ENCODE measurements at places on chromosomes 11 and 22.

DNA sequence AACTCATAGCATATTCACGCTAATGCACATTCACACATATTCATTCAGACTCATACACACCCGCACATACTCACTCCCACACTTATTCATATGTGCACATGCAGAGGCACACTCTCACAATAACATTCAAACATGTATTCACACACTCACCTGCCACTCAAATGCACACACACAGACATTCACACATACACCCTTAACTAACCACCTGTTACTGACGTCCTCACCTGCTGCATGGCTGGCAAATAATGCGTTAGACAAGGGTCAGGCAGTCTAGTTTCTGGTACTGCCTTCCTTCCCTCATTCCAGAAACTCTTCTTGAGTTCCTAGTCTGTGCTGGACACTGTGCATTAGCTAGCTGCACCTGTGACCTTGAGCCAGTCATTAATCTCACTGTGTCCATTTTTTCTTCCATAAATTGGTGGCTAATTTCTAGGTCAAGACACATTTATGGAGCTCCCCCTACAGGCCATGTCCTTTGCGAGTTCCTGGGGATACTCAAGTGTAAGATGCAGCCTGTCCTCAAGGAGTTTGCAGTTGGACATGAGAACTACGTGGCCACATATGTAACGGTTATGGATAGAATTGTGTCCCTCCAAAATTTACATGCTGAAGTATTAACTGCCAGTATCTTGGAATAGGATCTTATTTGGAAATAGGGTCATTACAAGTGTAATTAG is 34.5 kb upstream of the SEZ6L start:
- DNase-seq: no peak

DNA sequence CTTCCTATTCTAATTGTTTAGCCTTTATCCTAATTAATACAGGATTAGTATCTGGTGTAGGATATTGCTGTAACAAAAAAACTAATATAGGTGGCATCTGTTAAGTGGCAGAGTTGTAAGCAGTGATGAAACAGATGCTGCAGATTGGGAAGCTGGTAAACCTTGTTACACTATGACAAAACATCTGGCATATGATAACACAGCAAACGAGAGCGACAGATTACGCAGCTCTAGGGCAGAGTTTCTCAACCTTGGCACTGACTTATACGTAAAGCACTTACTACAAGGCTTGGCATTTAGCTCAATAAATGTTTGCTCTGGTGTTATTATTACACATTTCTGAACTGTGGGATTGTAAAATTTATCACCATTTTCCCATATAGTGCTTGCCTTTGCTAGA is 137.0 kb downstream of the ATG16L2 start:
- DNase-seq: no peak

GRCh38 chr11:10301656-10302358 is 3.1 kb upstream of the ADM start:
- no peak for DNase-seq

- DNase-seq: no peak
Measured at GRCh38 chr11:33334627-33335026, 77.4 kb downstream of the HIPK3 start.

DNA sequence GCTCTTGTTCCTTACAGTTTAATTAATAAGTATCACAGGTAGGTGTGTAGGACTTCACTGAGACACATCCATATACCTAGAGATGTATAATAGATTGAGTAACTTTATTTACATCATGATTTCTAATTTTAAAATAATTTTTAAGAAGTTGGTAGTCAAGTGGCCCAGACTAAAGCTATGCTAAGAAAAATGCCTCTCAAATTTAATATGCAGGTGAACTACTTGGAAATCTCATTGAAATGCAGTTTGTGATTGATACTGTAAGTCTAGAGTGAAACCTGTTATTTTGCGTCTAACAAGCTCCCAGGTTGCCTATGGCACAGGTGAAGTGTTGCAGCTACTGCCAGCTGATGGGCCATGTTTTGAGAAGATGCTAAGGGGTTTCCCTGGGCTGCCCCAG is at the start of gene OOSP4B:
OOSP4B (plus strand) TSS at position 301 of the 400 bp plus-strand sequence.
- no peak for DNase-seq

DNA sequence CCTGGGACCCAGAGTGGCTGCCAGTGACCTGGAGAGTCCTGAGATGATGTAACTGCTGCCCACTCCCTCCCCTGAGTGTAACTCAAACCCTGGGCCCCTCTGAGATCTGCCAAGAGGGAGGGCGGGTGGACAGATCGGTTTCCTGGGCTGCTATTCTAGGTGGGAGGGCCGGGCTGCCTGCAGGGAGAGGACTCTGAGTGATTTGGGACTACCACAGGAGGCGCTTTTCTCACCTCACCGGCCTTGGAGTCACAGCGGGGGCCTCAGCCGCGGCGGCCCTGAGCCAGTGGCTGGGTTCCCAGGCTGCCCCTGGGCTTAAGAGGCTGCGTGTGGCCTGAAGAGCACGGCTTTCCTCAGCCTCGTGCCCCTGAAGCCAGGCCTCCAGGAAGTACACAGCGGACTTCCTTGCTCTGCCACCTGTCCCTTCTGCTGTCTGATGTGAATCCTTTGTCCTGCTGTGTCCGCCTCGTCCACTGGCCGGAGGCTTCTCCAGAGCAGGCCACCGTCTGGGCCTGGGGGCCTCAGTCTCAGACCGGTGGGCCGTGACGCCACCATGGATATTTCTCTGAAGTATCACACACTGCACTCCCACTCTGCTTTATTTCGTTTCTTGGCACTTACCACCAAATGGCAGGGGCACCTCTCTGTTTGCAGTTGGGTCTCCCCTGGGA is 11.5 kb downstream of the RELT start:
- no peak for DNase-seq

DNA sequence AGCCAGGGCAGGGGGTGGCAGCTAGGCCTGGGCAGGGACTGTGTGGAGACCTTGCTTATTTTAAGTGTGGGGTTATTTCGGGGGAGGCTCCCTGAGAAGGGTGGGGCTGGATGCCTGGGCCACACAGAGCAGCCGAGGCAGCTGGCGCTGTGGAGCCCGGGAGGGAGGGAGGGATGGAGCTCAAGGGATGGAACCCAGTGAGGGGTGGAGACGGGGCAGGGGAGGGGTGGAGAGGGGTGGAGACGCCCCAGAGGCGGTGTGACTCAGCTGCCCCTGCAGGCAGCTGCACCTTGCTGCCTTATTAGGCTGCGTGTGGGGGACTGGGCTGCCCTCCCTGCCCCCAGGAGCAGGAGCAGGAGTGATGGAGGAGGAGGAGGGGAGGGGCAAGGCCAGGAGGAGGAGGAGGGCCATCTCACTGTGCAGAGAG is 9.8 kb upstream of the TSSC4 start:
- DNase-seq: no peak

DNA sequence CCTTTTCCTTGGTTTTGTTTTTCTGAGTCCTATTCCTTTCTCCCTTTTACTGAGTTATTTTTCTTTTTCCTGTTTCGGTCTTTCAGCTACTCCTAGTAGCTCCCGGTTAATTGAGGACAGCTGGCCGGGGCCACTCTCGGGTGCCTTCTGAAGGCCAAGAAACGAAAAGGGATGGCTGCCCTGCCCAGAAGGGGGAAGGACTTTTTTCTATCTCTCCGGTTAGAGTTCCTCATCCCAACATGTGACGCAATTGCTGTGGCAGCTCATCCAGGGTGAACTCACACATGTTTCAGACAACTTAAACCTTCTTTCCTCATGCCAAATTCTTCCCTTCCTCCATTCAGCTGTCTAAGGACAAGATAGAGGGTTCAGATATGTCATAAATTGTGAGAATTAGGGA is 83.6 kb downstream of the PIWIL4 start:
- no peak for DNase-seq

GRCh38 chr11:132187386-132187785 is 817.0 kb downstream of the NTM start:
- DNase-seq: no peak

DNA sequence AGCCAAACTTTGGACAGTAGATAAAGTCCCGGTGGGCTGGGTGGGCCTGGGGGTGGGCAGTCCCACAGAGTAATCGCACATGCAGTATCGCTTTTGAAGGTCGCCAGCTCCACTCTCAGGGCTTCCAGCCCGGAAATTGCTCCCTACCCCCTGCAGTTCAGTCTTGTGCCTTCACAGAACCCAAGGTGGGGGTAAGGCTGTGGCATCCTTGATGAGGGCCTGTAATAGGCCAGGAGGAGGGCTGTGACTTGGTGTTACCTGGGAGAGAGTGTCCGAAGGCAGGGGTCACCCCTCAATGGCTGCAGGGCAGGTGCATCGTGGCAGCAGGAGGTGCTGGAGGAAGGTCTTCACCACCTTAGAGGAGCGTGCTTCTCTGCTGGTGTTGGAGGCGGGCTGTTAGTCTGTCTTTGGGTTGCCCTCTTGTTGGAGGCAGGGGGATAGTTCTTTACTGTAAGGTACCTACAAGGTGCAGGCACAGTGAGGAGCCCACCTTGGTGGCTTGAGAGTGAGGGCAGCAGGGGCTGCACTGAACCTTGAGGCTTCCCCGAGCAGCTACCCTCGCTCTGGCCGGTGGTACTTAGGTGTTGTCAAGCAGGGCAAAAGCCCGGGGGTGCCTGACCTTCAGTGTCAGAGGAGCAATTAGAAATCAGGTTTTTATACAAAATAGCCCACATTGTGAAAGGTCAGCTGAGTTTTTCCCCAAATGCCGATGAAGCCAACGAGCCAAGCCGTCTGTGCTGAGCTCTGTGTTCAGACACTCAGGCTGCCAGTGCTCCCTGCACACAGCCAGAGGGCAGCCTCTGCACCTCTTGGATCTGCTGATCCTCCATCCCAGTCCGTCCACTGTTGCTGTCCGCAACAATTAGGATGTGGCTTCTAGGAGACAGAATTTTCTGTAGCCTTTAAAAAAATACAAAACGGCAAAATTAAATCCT is 21.9 kb downstream of the SAMM50 start:
- DNase-seq: no peak

DNA sequence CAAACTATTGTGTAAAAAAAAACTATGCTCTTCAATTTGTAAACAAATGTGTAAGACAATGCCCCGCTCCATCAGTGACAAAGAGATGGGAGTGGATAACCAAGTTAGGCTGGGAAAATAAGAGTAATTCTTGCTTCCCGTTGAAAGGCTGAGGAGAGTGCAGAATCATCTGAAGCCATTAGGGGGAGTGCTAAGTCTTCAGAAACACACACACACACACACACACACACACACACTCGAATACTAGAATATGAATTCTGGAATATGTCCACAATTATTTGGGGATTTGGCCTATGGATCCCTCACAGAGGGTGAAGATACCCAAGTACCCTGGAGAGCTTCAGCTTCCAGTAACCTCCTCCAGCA is 27.8 kb upstream of the ROBO3 start:
- no peak for DNase-seq

DNA sequence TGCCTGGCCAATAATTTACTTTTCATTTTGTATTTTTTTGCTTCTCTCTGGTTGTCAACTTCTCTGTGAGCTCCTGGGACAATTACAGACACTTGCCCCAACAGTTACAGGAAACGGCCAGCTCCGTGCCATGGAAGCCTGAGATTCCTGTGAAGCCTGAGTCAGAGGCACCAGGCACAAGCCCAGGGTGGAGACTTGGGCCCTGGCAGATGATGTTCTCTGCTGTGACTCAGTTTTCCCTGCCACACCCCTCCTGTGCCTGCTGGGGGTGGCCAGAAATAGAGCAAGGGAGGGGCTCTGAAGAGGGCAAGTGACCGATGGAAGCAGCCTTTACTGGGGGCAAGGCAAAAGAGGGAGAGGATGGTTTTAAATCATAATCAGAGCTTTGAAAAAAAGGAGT is 4.9 kb downstream of the ATP5MGL start:
- no peak for DNase-seq

DNA sequence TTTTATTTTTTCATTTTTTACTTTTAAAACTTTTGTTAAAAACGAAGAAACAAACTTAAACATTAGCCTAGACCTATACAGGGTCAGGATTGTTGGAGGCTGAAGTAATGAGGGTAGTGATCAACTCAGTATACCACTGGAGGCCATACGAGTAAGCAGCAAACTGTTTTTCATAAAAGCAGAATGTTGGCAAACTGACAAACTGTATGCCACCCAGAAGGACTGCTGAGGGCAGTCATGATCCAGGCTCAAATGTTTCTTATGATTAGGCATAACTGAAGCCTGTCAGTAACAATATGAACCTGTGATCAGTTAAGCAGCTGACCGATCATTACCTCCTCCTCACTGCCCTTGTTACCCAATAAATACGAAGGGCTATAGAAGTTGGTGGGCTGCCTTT is 10.2 kb upstream of the SC5D start:
- no peak for DNase-seq

GRCh38 chr11:106524436-106524835 is 447.0 kb downstream of the AASDHPPT start:
- DNase-seq: no peak

GRCh38 chr11:46669711-46670139 is 30.7 kb downstream of the ARHGAP1 start:
- no peak for DNase-seq

DNA sequence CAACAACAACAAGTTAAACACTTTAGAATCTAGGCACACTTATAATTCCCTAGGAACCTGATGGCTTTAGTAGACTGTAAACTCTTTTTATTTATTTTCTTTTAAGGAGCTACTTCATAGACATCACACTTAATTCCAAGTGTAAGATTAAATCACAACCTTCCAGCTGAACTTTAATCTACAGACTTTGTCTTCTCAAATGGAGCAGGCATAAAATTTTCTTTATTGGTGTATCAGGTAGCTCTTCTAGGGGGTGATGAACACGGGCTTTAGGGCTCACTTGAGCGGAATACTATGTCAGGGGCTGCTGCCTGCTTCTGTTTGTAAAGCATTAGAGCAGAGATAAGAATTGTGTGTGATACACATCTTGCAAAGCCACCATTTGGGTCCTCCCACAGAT is 525.8 kb upstream of the FAT3 start:
- no peak for DNase-seq

DNA sequence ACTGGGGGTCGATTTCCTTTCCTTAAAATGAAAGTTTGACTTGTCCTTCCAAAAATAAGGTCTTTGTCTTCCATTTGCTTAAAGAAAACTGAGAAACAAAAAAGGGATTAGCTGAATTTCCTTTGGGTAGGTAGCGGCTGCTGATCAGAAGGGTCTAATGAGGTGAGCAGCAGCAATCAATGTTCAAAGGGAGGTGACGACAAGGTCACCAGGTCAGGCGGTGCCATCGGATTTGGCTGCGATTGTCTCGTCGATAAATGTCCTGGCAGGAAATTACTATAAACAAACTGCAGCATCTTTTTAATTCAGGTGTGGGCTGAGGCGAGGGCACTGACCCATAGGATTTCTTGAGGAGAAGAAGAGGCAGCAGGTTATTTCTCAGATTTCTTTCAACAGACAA is 480.1 kb downstream of the NTM start:
- DNase-seq: no peak

DNA sequence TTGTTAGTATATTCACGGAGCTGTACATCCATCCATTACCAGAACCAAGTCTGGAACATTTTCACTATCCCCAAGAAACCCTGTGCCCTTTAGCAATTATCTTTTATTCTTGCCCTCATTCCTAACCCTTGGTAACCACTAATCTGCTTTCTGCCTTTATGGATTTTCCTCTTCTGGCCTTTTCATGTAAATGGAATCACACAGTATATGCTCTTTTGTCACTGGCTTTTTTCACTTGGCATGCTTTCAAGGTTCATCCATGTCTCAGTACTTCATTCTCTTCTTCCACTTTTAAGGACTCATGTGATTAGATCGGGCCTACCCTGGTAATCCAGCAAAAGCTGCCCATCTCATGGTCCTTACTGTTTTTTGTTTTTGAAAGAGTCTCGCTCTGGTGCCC is 11.0 kb upstream of the ZBTB44 start:
- no peak for DNase-seq

- no peak for DNase-seq
Measured at GRCh38 chr11:1968454-1969002, 21.4 kb downstream of the MRPL23 start.

Measured in activated T-helper 1 cell treated with anti-CD3 and anti-CD28 coated beads, Interleukin-2, amount 50 U/mL, for 16 hours (primary cell).